ENCODE measurements at places on chromosomes 7 and 10. TPM values are rescaled to one million over a fixed set of nuclear protein-coding genes. Genes with fewer than 3 reads are reported as not detected.

- no peak overlapping the region for H3K4me3 ChIP-seq
- DNase-seq = no peak
- H3K36me3 ChIP-seq = no peaks in the 10 kb centered on the region
- H3K27ac ChIP-seq = no peak overlapping the region
- no peaks in the 10 kb centered on the region for H3K4me1 ChIP-seq
Measured at GRCh38 chr7:25596443-25596842, 368.2 kb upstream of the NPVF start.

DNA sequence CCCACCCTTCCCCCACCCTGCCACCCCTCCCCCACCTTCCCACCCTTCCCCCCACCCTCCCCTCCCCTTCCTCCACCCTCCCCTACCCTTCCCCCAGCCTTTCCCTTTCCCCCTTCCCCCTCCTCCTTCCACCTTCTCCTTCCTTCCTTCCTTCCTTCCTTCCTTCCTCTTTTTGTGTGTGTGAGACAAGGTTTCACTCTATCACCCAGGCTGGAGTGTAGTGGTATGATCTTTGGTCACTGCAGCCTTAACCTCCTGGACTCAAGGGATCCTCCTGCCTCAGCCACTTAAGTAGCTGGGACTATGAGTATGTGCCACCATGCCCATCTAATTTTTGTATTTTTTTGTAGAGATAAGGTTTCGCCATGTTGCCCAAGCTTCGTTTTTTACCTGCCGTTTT, 35.2 kb downstream of the CYP17A1 start:
- H3K27ac ChIP-seq = no peak overlapping the region
- DNase-seq = no peak
- peaks cover 10% of the 10 kb centered on the region for H3K4me1 ChIP-seq
- no peaks in the 10 kb centered on the region for H3K27me3 ChIP-seq

DNA sequence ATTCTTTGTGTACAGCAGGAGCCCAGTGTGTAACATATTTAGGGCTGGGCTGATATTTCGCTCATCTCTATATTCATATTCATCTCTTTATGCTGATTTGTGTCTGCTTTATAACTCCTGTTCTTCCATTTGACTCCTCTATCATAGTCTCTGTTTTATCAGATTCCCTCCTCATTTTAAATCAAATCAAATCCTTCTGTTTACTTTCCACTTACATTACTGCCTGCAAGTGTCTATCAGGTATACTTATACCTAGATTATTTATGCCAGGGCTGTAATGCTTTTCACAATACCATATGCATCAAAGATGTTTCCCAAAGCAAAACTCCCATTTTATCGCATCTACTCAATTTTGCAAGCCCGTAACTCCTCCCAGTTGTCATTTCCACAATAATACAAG, 990.7 kb downstream of the SORCS1 start:
- no peaks in the 10 kb centered on the region for H3K4me1 ChIP-seq
- no peaks in the 10 kb centered on the region for H3K27me3 ChIP-seq
- H3K4me3 ChIP-seq = no peak overlapping the region
- DNase-seq = no peak

Gene OR2A42
- 0.13 TPM for total RNA-seq

Gene SUN3
- 0.59 TPM for total RNA-seq

Gene CYP26C1
- 0.40 TPM for total RNA-seq

Data from T-cell (primary cell).